Naive thymus-derived CD4-positive, alpha-beta T cell (primary cell): ENCODE measurements at places on chromosomes 11 and 22. TPM values are rescaled to one million over a fixed set of nuclear protein-coding genes. Genes with fewer than 3 reads are reported as not detected.

- no peak for DNase-seq
Observed at GRCh38 chr11:31808721-31809540, 2.2 kb downstream of the PAX6 start.

- DNase-seq = no peak
Observed at GRCh38 chr11:111939836-111940604, 2.9 kb downstream of the DIXDC1 start.

DNA sequence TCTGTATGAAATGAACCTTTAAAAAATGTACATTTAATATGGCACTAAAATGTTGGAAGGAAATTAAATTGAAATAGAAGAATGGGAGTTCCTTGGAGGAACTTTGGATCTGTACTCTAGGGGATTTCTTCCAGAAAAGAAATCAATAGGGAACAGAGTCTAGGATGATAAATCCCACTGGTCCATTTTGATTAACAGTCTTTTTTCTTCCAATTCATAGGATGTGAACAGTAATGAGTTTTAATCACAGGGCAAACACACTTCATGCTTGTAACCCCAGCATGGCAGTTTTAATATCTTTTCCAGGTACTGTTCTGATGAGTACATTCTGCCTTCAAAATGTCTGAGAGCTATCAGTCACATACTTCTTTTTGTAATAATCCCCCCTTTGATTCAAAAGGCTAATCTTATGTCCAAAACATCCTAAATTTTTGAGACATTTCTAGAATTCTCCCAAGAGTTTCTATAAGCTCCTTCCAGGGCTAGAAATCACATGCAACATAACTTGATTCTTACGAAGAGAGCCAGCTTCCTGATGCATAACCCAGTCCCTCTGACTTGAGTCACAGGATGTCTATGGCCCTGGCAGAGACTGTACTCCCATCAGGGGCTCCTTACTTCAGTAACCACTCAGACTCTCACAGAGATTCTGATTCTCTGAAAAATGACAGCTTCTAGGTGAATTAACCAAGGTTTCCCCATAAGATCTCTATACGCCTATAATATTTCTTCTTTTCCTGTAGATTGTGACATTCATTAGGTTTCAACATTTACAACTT, 112.9 kb downstream of the SLC36A4 start:
- DNase-seq = no peak

DNA sequence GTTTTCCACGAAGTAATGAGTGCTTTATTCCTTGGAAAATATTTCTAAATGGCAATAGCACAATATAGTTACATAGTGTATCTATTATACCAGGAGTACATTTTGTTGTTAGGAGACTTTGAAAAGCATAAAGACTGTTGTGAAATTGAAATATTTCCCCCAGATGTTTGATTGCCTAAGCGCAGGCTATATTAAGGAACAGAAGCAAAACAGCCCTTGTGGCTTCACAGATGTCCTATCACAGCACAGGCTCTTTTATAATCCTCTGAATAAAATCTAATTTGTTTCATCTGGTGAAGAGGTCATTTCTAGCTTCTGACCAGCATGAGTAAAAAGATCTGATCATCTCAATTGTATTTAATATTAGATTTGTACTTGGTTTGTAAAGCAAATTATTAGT, 48.2 kb downstream of the BSX start:
- no peak for DNase-seq

GRCh38 chr11:64239662-64240434, 1.0 kb upstream of the FKBP2 start:
- no peak for DNase-seq

- DNase-seq = no peak
Observed at GRCh38 chr11:67440229-67441097, 2.8 kb downstream of the CORO1B start.

- no peak for DNase-seq
Observed at GRCh38 chr11:64765851-64766665, 6.3 kb upstream of the PYGM start.

Gene PIWIL4
- total RNA-seq = 1.5 TPM

Gene PLAAT3
- total RNA-seq = 1.2 TPM

Gene BEST1
- 0.49 TPM for total RNA-seq
